ENCODE measurements at places on chromosomes 5 and 9. TPM values are rescaled to one million over a fixed set of nuclear protein-coding genes. Genes with fewer than 3 reads are reported as not detected.

DNA sequence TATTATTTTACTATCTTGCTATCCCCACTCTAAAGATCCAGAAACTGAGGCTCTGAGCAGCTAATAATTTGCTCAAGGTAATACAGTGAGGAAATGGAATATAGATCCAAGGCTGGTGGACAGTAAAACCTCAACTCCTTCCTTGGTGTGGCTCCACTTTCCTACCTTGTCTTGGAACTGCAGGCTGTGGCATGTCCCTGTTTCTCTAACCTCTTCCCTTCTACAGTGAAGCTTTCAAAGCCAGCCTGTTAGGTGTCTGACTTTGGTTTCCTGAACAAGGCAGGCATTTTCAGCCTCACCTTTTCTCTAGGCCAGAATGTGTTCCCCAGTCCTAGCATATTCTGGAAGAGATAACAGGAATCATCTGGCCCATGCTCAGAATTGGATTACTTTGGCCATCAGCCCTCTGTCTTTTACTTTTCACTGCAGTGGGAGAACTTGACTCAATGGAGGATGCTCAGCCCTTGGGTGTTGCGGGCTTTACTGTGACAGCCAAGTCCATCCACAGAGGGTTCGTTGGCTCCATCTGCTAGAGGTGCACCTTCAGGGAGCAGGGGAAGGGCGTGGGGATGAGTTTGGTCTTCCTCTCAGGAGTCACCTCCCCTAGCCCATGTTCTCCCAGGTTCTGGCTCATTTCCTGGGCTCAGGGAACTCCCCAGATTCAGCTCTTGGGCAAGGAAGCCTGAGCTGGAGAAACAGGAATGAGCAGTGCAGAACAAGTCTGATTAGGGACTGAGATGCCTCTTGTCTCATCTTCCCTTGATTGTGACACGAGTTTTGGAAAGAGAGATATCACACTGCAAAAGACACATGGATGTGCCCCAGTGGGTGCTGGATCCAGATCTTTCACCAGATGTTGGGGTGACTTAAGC is 1.1 kb downstream of the NIPAL4 start:
- no peak for DNase-seq

DNA sequence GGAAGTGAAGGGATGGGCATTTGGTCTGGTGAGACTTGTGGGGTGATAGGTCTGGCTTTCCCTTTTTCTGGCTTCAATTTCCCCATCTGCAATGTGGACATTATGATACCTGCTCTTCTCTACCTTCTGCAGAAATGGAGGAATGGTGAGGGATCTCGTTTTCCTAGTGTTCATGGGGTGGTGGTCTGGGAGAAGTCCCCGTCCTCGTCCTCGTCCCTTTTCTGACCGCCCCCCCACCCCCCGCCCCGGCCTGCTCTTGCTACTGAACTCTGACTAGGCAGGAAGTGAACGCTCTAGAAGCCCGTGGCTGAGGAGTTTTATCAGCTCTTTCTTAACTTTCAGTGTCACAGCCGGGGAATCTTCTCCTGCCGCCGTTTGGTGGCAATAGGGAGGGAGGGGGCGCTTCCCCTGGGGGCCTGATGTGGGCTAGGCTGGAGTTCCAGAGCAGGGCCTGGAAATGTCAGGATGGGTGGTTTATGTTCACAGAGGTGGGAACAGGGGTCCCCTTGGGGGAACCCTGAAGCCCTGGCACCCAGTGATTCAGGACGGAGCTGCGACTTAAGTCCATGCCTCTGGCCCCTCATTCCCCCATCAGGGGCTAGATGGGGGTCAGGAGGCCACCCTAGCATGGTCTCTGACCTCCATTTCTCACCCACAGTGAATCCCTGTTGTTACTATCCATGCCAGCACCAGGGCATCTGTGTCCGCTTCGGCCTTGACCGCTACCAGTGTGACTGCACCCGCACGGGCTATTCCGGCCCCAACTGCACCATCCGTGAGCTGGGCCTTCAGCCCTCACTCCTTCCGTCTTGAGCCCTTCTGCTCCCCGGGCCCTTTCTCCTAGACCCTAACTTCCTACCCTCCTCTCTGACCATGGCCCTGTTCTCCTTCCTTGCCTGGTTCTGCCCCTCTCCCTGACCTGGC is 6.7 kb downstream of the PTGS1 start:
- DNase-seq: no peak

DNA sequence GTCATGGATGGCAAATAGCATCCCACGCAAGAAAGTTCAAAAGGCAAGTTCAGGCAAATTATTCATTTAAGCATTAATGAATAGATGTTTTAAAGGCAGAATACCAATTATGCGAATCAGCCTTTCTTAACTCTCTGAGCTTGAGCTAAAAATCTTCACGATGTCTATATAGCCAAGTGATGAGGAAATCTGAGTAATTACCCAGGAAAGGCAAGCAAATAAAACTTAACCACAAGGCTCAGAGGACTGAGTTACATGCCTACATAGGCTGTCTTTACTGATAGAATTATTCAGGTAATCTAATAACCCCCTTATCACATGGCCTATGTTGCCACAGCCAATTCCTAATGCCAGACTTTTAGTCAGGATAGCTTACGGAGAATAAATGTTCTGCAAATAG is 120.8 kb upstream of the MTAP start:
- DNase-seq: no peak

OR13C9 gene
- total RNA-seq: not detected
